NCI-H1694 treated with DMSO at 0.1 percent for 48 hours (cell line): ENCODE measurements at places on chromosomes 2 and 18.

DNA sequence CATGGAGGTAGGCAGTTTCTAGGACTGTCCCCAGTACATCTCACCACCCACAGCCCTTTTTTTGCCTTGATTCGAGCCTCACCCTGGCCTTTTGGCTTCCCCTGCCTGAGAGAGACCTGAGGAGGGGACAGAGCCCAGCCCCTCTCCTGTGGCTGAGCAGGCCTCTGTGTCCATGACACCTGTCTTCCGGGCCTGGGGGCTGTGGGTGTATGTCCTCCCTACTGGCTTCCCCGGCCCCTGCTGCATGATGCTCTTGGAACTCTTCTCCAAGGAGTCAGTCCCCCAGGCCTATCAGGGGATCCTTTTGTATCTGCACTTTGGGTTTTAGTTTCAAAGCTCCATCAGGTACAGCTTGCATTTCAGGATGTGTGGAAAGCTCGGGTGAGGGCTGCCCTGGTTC lies 80.4 kb downstream of the STPG4 start:
- no peak for DNase-seq

GRCh38 chr2:151782378-151783132 lies 45.7 kb downstream of the ARL5A start:
- no peak for DNase-seq

DNA sequence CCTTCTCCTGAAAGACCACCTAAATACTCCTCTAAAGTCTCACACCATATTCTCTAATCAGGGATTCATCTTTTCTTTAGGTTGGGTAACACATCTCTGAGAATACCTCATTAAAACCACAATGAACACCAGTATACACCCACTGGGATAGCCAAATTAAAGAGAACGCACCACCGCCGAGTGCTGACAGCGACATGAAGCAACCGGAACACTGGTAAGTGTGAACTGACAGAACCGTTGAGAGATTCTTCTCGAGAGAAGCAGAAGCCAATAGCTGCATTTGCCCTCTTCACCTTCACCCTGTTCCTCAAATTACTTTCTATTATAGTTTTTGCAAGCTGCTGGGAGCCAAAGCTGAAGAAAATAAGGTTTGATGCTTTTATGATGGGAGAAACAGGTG lies 318.5 kb downstream of the FBXO15 start:
- DNase-seq: no peak

GRCh38 chr2:200264631-200265030 lies 41.9 kb upstream of the SPATS2L start:
- DNase-seq: no peak

- no peak for DNase-seq
Measured at GRCh38 chr2:168766600-168766999, 35.8 kb upstream of the NOSTRIN start.

DNA sequence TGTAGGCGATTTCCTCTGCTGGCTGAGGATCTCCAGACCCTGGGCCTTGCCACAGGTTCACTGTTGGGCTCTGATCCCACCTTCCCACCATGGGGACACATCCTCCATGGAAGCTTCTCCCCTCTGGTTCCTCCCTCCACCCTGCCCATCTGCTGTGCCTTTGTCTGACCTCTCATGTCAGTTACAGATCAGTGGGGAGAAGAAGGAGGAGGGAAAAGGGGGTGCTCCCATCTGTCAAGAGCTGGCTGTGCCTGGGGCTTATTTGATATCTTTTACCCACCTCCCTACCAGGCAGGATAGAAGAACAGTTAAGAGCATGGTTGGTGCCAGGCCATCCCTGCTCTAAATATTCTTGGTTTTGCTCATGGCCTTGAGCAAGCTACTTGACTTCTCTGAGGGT lies 12.3 kb upstream of the DNAJB2 start:
- DNase-seq: no peak

DNA sequence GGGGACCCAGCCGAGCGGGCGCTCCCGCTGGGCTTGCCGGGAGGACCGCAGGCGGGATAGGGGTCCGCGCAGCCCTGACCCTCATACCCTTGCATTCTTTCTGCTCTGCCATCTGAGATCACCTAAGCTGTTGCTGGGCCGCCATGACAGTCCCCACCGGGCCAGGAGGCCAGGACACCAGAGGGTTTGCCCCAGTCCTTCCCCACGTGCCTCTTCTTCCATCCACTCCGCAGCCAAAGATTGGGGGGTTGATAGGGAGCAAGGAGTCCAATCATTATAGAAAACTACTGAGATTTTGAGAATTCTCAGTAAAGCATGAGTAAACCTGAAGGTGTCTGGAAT lies 453 bp upstream of the GRB14 start:
- DNase-seq: peak; percentile 31

GRCh38 chr2:200383380-200384110 lies 77.1 kb downstream of the SPATS2L start:
- no peak for DNase-seq

- no peak for DNase-seq
Measured at GRCh38 chr2:27049422-27050280, 1.8 kb upstream of the AGBL5 start.

- no peak for DNase-seq
Measured at GRCh38 chr2:191222507-191222906, 22.7 kb upstream of the MYO1B start.
